Activated CD4-positive, alpha-beta T cell treated with anti-CD3 and anti-CD28 coated beads, Interleukin-2, amount 10 ng/mL, durations not matched to agents 24 days and 14 days (primary cell): ENCODE measurements at places on chromosomes 13 and 19. TPM values are rescaled to one million over a fixed set of nuclear protein-coding genes. Genes with fewer than 3 reads are reported as not detected.

The ZNF90 gene
- 4.8 and 5.1 TPM in 2 replicates for total RNA-seq

GRCh38 chr13:45519493-45519892 is 54.8 kb downstream of the COG3 start:
- no peak overlapping the region for H3K4me3 ChIP-seq
- peaks cover 11% of the 10 kb centered on the region for H3K4me1 ChIP-seq
- H3K36me3 ChIP-seq, result peaks cover 58% of the 10 kb centered on the region
- no peak for DNase-seq
- no peaks in the 10 kb centered on the region for H3K27me3 ChIP-seq
- H3K27ac ChIP-seq, result no peak overlapping the region

The KLF1 gene
- total RNA-seq, result 0.77 and 1.2 TPM in 2 replicates

- peaks cover 23% of the 10 kb centered on the region for H3K4me1 ChIP-seq
- no peak for DNase-seq
- H3K4me3 ChIP-seq, result peak overlapping the region; percentile 99
- H3K27me3 ChIP-seq, result no peaks in the 10 kb centered on the region
- H3K36me3 ChIP-seq, result peaks cover 22% of the 10 kb centered on the region
- peak overlapping the region; percentile 99 for H3K27ac ChIP-seq
Measured at GRCh38 chr19:36488846-36489117, 579 bp downstream of the ZNF566 start.

DNA sequence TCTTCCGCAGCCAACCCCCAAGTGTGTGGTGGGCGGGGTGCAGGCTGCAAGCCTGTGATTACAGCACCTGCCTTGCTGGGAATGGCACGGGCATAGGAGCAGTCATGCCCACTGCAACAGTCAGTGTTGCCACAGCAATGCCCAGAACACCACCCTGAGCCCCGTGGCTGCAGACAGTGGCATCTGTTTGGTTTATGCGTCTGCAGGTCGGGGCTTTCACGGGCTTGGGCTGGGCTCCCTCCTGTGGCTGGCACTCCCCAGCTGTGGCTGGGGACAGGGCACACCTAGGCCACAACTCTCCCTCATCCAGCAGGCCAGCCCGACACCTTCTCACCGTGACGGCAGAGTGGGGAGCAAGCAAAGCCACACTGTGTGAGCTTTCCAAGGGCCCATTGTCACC is 115.3 kb upstream of the C1QTNF9B start:
- no peak overlapping the region for H3K27ac ChIP-seq
- no peak overlapping the region for H3K4me3 ChIP-seq
- no peak for DNase-seq
- no peaks in the 10 kb centered on the region for H3K4me1 ChIP-seq
- peaks cover 9% of the 10 kb centered on the region for H3K27me3 ChIP-seq
